ENCODE measurements at places on chromosomes 13 and 19. TPM values are rescaled to one million over a fixed set of nuclear protein-coding genes. Genes with fewer than 3 reads are reported as not detected.

Gene ZNF560
- total RNA-seq: not detected

Gene C1QTNF9
- not detected for total RNA-seq

Gene CRB3
- not detected for total RNA-seq

Gene GPC5
- total RNA-seq: not detected

Gene KLHL1
- 0.14 TPM for total RNA-seq

DNA sequence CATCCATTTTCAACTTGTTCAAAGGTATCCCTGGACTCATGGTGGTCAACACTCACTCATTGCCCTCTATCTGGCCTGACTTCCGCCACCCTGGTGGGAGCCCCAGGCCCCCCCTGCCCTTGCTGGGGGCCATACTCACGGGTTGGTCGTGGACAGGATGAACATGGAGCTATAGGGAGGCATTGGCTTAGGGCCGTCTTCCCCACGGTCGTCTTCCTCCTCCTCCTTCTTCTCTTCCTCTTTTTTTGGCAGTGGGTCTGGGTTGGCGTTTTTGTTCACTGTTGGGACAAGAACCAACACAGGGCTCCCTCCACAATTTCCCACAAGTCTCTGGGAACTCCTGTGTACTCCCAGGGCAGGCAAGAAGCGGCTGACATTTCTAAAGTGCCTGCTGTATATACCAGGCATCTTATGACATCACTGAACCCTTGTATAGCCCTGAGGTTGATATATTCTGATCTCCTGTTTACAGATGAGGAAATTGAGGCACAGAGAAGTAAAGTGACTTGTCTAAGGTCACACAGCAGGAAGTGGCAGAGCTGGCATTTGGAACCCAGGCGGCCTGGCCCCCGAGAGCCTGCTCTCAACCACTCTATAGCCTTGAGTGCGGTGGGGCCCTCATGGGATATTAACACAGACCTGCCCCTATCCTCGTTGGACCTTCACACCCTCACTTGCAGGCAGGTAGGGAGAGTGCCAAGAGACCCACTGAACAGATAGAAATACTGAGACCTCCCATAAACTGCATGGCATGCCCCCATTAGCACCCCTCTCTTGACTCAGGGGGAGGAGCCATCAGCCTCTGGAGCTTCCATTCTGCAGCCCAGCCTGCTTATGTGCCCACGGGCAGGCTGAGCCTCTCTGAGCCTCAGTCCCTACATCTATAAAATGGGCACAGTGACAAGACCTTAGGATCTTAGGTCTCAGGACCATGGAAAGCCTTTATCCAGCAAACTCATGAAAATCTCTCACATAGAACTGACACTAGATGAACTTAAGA, 135.0 kb downstream of the IER2 start:
- H3K27me3 ChIP-seq: no peaks in the 10 kb centered on the region
- no peaks in the 10 kb centered on the region for H3K36me3 ChIP-seq
- no peak overlapping the region for H3K4me3 ChIP-seq
- no peak overlapping the region for H3K27ac ChIP-seq
- no peaks in the 10 kb centered on the region for H3K4me1 ChIP-seq
- DNase-seq: no peak

DNA sequence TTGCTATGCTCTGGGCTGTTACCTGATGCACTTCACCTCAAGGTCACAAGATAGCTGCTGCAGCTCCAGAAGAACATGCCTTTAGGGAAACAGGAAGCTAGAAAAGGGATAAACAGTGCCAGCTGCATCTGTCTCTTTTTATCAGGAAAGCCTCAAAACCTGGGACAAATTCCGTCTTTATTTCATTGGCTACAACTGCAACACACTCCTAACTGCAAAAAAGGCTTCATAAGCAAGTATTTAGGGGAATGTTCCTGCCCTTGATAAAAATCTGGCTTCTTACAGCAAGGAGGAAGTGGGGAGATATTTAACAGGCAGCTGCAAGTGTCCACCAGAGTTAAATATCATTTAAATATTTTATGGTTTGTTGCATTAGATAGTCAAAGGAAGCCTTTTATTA, 34.2 kb upstream of the SERTM1 start:
- no peak for DNase-seq
- no peaks in the 10 kb centered on the region for H3K36me3 ChIP-seq
- H3K4me3 ChIP-seq: no peak overlapping the region

DNA sequence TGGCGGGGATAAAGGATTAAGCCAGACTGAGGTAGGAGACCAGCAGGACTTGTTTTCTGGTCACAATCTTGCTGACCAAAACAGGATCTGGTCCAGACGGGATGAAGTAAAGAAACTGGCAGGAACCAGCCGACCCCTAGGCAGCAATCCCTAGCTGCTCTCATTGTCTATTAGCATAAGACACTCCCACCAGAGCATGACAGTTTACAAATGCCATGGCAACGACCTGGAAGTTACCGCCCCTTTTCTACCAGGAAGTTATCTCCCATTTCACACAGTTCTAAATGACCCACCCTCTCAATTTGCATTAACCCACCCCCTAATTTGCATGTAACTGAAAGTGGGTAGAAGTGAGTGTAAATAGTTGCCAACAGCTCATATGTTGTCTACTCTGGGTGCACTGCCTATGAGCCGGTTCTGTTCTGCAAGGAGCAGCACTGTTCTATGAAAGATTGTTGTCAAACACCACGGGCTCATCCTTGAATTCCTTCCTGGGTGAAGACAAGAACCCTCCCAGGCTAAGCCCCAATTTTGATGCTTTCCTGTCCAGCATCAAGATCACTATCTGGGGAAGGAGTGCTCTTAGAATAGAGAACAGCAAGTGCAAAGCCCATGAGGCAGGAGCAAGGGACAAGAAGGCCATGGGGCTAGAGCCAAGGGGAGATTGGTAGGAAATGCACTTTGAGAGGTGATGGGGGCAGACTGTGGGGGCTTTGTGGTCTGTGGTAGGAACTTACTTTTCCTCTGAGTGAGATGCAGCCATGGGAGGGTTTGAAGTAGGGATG, 13.9 kb upstream of the FBXO27 start:
- H3K4me3 ChIP-seq: no peak overlapping the region
- no peaks in the 10 kb centered on the region for H3K36me3 ChIP-seq
- no peaks in the 10 kb centered on the region for H3K27me3 ChIP-seq

DNA sequence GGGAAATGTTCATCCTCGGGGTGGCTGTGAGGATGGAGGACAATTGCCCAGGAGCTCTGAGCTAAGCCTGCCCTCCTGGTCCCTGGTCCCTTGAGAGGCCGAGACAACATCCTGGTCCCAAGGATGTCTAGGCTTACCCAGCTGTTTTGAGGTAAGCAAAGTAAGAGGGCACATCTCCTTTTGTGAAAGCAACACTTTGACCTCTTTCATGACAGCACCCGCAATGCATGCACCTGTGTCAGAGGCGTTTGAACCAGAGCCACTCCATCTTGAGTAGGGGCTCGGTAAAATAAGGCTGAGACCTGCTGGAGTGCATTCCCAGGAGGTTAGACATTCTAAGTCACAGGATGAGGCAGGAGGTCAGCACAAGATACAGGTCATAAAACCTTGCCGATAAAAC, 43.1 kb upstream of the ANKRD10 start:
- no peaks in the 10 kb centered on the region for H3K36me3 ChIP-seq
- no peaks in the 10 kb centered on the region for H3K27me3 ChIP-seq
- H3K4me3 ChIP-seq: no peak overlapping the region
- DNase-seq: no peak
- no peak overlapping the region for H3K27ac ChIP-seq

DNA sequence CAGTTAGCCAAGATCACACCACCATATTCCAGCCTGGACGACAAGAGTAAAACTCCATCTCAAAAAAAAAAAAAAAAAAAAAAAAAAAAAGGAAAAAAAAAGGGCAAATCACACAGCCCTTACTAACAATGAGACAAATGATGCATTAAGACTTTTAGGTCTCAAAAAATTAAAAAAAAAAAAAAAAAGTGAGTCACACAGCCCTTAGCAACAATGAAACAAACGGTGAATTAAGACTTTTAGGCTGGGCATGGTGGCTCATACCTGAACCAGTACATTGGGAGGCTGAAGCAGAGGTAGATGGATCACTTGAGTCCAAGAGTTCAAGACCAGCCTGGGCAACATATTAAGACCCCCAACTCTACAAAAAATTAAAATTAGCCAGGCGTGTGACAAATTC, 32.4 kb upstream of the EIF3G start:
- DNase-seq: no peak
- no peaks in the 10 kb centered on the region for H3K36me3 ChIP-seq
- H3K27ac ChIP-seq: no peak overlapping the region
- H3K4me3 ChIP-seq: no peak overlapping the region

- H3K27me3 ChIP-seq: no peaks in the 10 kb centered on the region
- H3K4me3 ChIP-seq: no peak overlapping the region
- no peaks in the 10 kb centered on the region for H3K36me3 ChIP-seq
- H3K27ac ChIP-seq: no peak overlapping the region
- DNase-seq: no peak
These were observed 4.6 kb downstream of the FUT5 start for GRCh38 chr19:5865772-5866171.

DNA sequence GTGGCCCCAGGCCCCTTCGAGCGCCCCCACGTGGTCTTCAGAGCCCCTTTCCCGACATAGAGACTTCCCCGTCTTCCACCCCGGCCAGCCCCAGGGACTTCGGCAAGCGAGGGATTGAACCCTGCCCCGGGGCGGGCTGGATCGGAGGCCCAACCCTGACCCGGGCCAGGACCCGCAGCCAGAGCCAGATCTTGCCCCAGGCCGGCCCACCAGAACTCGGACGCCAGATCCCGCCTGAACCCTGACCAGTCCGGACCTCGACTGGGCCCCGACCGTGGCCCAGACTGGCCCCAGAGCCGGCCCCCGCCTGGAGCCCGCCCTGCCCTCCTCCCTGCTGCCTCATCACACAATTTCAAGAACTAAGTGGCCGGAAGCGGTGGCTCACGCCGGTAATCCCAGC, 253 bp upstream of the TPTE2 start:
- no peak for DNase-seq
- peaks cover 5% of the 10 kb centered on the region for H3K27me3 ChIP-seq
- no peaks in the 10 kb centered on the region for H3K36me3 ChIP-seq
- H3K4me1 ChIP-seq: no peaks in the 10 kb centered on the region
- H3K27ac ChIP-seq: no peak overlapping the region
- H3K4me3 ChIP-seq: no peak overlapping the region

DNA sequence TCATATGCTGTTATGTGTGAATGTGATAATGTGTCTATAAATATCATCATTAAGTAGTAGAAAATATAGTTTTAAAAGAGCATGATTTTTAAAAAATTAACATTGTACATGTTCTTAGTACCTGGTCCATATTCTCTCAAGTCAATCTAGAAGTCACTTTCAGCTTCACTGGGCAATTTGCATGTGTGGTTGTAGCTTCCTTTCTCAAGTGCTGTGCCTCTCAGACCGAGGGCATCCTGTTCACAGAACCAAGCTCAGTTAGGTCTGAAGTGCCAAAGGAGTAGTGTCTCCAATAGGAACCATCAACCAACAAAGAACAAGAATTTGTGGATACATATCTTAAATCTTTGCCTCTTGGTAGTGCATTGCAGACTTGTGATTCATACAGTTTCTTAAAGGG, 541.8 kb upstream of the SLC10A2 start:
- H3K4me1 ChIP-seq: no peaks in the 10 kb centered on the region
- DNase-seq: no peak
- no peaks in the 10 kb centered on the region for H3K27me3 ChIP-seq
- no peak overlapping the region for H3K27ac ChIP-seq
- H3K4me3 ChIP-seq: no peak overlapping the region

DNA sequence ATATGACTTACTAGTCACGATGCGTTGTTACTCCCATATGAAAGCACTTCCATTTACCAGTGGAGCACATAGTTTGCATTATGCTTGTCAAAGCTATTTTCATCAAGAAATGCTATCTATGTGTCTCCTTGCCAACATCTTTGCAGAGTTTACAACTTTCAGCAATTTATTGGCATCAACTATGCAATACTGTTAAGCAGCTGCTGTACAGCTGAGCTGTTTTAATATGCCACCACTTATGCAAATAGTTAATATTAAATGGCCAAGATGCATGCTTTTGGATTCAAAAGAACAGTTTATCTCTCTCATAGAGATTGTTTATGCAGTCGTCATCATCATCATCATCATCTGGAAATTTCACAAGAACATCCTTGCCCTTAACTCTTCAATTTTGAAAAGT, 67.9 kb upstream of the KLF5 start:
- no peak overlapping the region for H3K27ac ChIP-seq
- no peak overlapping the region for H3K4me3 ChIP-seq
- no peaks in the 10 kb centered on the region for H3K4me1 ChIP-seq
- DNase-seq: no peak
- H3K27me3 ChIP-seq: no peaks in the 10 kb centered on the region

- H3K27ac ChIP-seq: peak overlapping the region; percentile 27
- no peaks in the 10 kb centered on the region for H3K27me3 ChIP-seq
- peaks cover 39% of the 10 kb centered on the region for H3K4me1 ChIP-seq
- H3K36me3 ChIP-seq: no peaks in the 10 kb centered on the region
- H3K4me3 ChIP-seq: no peak overlapping the region
These were observed 44.2 kb downstream of the MBNL2 start for GRCh38 chr13:97266332-97266731.

DNA sequence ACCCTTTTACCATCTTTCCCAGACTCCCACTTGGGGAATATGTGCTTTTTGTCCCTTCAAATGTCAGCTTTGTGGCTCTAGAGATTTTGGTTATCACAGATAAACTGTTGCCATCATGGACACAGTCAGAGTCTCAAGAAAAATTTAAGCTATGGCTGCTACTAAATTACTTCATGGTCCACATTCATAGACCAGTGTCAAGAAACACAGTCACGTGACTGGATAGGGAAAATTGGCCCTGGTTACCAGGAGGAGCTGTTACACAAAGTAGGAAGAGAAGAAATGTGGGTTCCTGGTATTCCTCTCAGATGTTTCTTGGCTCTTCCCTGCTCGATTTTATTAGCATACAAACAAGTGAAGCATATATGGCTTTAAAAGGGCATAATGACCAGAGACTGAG, 348.9 kb downstream of the NDFIP2 start:
- no peaks in the 10 kb centered on the region for H3K27me3 ChIP-seq
- H3K4me1 ChIP-seq: no peaks in the 10 kb centered on the region
- no peaks in the 10 kb centered on the region for H3K36me3 ChIP-seq

DNA sequence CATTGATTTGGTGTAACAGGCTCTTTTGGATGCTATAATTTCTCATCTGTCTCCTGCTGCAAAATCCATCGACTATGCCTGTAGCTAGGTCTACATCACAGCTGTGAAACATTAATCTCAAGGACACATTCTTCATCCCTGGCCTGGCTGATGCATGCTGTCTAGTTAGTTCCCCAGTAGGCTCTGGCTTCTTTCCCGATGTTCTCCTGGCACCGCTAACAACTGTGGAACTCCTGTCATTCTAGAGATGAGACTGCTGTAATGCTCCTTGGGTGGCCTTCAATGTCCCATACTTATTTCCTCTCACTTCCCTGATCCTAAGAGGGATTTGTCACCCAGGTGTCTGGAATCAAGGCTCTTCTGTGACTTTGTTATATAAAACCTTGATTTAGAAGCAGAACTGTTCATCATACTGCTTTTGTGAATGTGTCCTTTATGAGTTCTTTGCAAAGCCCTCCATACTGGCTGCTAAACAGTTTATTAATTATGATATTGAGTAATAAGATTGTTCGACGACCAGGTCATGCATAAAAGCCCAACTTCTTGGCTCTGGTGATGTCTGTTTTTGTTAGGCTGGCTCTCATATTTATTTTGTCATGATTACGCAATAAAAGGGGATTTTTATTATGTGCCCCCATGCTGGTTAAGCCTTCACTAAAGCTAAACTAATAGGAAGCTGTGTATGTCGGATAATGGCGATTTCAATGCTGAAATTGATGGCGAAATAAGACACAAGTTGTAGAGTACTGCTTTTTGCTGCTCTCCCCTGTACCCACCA, 227.5 kb downstream of the DCT start:
- DNase-seq: peak; percentile 56
- no peaks in the 10 kb centered on the region for H3K4me1 ChIP-seq
- no peaks in the 10 kb centered on the region for H3K36me3 ChIP-seq
- H3K27me3 ChIP-seq: no peaks in the 10 kb centered on the region
- H3K27ac ChIP-seq: no peak overlapping the region
- H3K4me3 ChIP-seq: no peak overlapping the region

Data from adrenal gland (tissue), 19 donors.